Substantia nigra (tissue), 51 donors: ENCODE measurements at places on chromosomes 5 and 9.

- DNase-seq = no peak
Observed at GRCh38 chr5:163357636-163358035, 79.8 kb upstream of the CCNG1 start.

GRCh38 chr9:20363233-20363632 is 259.1 kb downstream of the MLLT3 start:
- DNase-seq = no peak

DNA sequence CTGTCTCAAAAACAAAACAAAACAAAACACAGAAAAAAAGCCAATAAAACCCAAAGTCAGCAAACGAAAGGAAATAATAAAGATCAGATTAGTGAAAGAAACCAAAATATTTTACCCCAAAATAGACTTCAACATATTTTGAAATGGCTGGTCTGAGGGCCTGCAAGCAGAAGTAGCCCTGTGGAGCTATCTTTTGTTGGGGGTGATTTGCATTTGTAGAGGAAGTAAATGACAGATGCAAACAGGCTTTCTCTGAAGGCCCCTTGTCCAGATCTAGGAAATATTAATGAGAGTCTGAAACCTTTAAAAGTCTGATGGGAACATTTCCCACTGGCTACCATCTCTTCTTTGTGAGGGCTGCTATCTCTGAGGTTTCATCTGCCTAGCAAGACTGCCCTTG is 74.0 kb downstream of the GCNT4 start:
- DNase-seq = no peak

GRCh38 chr5:154937186-154937717 is 759 bp downstream of the GEMIN5 start:
- no peak for DNase-seq

DNA sequence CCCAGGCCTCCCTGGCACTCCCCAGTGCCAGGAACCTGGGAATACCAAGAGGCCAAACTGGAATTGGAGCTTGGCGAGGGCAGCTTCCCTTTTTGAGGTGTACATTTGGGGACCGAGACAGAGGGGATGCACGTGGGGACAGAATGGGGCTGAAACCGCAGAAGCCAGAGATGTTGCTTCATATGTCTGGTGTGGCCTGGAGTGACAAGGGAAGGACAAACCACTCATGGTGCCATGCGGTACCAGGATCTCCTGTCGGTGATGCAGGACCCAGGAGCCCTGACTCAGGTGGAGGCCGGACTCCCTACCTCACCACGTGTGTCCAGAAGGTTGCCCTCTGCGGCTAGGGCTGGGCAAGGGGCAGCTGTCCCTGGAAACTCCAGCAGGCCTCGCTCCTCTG is 4.0 kb upstream of the CSF2 start:
- DNase-seq = no peak

DNA sequence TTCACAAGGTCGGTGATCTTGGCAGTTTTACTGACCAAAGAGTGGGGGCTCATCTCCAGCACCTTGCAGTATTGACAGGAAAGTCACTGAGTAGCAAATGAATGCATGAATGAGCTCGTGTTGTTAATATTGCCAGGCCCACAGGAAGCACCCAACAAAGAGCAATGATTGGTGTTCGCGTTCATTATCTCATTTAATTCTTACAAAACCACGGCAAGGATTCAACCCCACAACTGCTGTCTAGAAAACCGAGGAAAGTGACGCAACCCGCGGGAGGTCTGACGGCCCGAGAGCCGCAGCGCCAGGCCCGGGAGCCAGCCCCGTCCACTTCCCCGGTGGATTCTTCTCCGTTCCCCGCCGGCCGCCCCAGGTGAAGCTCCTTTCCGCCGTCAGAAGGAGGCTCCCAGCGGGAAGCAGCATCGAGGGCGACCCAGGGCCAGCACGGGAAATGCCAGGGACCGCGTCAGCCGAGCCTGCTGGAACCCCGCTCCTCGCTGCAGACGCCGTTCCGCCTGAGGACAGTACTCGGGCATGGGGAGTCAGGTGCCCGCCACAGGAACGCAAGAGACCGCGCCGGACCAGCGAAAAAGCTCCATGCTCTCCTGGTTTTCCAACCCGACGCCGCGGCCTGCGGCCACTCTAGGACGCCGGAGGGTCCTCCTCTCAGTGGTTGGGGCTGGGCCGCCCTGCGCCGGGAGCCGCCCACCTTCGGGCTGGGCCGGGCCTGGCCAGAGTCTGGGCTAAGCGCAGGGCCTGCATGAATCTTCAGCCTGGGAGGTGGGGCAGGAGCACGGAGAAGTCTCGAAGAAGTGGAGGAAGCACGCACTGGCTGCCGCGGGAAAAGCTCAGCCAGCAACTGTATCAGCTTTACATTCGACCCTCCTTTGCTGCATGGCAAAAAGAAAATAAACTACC is 19.8 kb upstream of the FER start:
- DNase-seq = peak; percentile 85

DNA sequence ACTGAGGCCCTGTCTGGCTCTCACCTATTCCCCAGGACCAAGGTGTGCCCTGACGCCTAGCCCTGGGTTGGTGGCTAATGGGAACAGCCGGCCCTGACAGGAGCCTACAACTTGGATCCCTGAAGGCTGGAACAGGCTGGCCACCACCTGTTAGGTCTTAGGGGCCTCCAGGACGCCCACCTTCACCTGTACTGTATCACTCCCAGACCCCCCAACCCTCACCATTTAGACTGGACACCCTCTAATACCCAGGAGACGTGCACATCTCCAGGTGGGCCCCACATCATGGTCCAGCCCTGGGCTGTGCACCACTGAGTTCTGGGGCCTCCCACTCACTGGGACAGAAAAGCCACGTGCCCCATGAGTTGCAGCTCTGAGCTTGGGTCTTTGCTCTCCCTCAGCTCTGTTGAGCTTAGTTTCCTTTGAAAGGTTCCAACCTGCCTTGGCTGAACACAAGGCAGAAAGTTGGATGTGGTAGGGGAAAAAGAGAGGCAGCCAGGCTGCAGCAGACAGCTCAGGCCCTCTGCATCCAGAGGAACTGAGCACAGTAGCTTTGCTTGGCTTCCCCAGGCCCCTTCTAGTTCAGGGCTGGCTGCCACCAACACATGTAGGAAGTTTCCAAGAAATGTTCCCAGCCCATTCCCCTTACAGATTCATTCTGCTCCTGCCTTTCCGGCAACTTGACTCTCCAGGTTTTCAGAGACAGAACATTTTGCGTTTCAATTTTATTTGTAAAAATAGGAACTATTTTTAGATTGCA is 116.8 kb upstream of the TBC1D2 start:
- peak; percentile 32 for DNase-seq

GRCh38 chr5:177452688-177453638 is 6.3 kb downstream of the PRR7 start:
- DNase-seq = peak; percentile 38

DNA sequence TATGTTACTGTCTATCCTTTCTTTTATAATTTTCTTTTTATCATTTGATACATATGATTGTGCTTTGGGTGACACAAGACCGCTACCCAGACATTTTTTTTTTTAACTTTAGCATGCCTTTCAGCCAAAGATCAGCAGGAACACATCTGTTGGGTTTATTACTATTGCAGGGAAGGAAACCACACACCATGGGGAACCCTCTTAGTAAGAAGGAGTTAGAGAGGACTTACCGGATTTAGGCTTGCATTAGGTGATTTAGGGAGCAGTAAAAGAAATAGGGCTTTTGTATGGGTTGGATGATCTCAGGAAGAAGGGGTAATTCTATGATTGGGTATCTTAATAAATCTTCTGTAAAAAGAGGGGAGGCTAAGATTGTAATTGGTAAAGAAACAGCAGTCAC is 138.2 kb downstream of the SNX18 start:
- no peak for DNase-seq

- DNase-seq = no peak
Observed at GRCh38 chr9:13716601-13717321, 437.3 kb upstream of the MPDZ start.

GRCh38 chr5:168755548-168756093 is 176.5 kb upstream of the PANK3 start:
- no peak for DNase-seq

DNA sequence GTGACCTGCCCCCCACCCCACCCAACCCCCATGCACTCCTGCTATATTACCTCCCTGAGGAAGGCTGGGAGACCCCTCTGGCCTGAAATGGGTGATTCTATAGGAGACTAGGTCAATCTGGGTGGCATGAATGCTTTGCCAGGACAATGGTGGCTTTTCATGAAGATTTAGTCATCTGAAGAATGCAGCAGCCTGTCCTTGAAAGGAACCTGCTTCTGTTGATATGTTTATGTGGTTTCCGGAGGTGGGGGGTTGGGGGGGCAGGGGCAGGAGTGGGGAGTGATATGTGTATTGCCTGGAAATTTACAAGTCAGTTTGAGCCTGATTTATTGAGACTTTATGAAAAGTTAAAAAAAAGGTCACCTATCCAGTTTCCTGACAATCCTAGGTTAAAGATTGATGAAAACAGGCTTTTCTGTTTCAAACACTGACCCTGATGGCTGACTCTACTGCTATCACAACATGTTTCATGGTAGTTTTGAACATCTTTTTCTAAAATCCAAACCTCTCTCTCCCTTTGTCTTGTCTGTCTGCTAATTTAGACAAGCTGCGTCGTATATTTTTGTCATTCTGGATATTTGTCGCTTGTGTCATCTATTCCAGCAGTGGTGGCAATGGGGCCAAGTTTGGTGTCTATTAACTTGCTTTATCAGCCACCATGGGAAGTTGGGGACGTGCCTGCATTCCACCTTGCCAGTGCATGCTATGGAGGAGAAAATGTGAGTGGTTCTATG is 153.7 kb upstream of the EGFLAM start:
- DNase-seq = no peak

- no peak for DNase-seq
Observed at GRCh38 chr5:56585999-56586691, 229.2 kb upstream of the MAP3K1 start.

DNA sequence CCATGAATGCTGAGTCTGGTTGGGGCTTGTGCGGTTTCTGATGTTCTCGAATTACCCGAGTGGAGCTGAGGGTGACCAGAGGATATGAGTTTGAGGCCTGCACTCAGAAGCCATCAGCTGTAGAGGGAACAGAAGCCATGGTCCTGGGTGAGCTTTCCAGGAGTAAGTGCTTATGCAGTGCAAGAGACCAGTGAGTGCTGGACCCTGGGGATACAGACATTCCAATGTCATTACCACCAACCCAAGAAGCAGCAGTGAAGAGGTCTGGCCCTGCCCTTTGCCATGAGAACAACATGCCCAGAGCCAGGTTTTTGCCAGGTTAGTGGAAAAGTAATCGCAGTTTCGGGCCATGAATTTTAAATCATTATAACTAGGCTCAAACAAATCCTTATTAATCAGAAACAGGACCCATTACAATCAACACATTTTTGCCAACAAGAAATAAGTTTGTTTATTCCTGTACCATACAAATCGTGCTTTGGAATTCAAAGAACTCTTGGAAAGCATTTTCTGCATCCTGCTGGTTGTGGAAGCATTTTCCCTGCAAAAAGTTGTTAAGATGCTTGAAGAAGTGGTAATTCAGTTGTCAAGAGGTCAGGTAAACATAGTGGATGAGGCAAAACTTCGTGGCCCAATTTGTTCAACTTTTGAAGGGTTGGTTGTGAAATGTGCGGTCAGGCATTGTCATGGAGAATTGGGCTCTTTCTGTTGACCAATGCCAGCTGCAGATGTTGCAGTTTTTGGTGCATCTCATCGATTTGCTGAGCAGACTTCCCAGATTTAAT is 154.6 kb downstream of the SYK start:
- no peak for DNase-seq

DNA sequence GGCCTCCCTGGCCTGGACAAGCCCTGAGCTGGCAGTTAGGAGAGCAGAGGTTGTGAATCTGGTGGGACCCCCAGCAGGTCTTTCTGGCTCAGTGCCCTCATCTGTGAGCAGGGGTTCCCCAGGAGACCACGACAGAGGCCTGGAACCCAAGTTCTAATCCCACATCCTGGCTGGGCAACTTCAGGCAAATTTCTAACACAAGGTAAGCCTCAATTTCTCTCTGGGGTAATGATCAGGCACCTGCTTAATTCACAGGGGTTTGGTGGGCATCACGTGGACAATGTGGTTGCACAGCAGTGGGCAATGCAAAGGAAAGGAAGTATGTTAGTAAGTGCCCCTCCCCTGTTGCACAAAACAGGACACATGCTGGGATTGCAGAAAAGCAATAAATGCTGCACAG is 1.9 kb upstream of the KCNIP1 start:
- no peak for DNase-seq

DNA sequence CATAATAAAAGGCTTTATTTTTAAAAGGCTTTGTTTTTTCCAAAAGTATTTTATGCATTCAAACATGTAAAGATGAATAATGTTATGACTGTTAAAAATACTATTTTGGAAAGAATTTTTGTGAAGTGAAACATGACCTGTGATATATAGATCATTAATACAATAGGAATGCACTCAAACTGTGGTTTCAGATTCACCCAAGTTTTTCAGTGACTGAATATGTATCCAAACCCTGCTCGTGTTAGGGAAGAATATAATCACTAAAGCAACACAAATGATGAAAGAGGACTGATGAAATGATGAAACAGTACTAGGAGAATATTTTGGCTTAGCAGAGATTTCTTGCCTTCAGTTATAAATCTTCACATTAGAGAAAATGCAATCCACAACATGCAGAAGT is 278.0 kb downstream of the ADAMTS6 start:
- no peak for DNase-seq

DNA sequence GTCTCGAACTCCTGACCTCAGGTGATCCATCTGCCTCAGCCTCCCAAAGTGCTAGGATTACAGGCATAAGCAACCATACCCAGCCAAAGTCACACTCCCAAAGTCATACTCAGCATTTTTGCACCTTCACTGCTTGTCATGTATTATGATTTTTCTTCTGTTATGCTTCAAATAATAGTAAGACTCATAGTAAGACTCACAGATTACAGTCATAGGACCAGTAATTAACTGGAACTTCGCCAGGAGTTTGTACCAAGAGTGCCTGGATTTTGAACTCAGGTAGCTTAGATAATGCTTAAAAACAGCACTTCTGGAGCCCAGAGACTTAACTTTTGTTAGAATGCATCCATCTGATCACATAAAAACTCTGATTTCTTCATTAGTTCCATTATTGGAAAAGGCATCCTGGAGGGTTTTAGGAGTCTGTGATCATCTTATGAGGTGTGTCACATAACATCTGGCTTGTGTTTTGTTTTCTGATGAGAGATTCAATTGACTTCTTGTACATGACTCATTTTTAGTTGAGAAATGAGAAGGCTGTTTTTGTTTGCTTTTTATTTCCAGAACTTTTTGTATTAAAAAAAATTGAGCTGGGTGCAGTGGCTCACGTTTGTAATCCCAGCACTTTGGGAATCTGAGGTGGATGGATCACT is 131.5 kb downstream of the ADAMTS19 start:
- DNase-seq = no peak

DNA sequence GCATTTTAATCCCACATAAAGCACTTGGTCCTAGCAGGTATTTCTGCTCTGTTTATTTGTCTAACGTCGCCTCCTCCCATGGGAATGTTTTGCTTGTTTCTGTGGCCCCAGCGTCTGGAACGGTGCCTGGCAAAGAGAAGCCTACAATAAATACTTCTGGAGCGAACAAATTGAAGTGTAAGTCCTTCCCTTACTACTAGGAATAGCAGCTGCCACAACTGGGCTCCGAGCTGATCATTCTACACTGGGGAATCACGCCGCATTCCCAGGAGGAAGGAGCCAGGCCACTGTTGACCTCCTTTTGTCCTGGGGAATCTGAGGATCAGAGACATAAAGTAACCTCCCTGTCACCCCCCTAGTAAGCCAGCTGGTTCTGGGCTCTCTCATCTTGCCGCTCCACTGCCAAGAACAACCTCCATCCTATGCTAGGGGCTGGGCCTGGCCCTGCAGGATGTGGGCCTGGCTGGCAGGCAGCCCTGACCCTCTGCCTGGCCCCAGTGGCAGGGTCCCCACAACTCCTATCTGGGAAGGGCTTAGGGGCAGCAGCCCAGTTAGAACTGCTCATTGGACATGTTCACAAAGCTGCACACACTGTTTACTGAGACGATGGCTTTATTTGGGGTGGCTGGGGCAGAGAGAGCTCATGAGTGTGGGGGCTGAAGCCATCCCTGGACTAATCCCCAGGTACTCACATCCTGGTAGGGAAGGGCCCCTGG is 82.8 kb downstream of the GTF3C4 start:
- DNase-seq = no peak
